Stimulated activated CD4-positive, alpha-beta T cell treated with anti-CD3 and anti-CD28 coated beads, Interleukin-4, amount 100 ng/mL, for 1 hour (primary cell): ENCODE measurements at places on chromosomes 7 and 10.

GRCh38 chr7:7323352-7323751 is 141.0 kb downstream of the C1GALT1 start:
- no peak for DNase-seq

GRCh38 chr10:97926055-97926454 is 76.4 kb downstream of the GOLGA7B start:
- DNase-seq = no peak

GRCh38 chr7:85974176-85974575 is 669.5 kb upstream of the GRM3 start:
- no peak for DNase-seq

DNA sequence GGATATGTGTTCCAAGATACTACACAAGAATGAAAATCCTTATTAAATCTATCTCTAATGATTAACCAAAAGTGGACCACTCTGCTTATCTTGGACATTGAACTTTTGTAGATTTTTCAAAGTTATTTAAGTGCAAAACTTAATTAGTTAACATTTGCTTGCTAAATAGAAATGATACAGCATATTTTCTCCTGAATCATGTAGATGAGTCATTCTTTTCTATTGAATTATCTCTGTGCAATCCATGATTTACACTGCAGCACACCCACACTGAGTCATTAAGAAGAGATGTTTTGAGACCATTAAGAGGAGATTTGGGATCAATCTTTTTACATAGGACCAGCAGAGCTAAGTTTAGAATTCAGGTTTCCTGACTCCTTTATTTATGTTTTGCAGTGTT is 6.6 kb upstream of the ABCC2 start:
- no peak for DNase-seq
